Activated CD4-positive, alpha-beta T cell treated with anti-CD3 and anti-CD28 coated beads, Interleukin-2, amount 50 U/mL, for 1 hour (primary cell): ENCODE measurements at places on chromosomes 11 and 22.

DNA sequence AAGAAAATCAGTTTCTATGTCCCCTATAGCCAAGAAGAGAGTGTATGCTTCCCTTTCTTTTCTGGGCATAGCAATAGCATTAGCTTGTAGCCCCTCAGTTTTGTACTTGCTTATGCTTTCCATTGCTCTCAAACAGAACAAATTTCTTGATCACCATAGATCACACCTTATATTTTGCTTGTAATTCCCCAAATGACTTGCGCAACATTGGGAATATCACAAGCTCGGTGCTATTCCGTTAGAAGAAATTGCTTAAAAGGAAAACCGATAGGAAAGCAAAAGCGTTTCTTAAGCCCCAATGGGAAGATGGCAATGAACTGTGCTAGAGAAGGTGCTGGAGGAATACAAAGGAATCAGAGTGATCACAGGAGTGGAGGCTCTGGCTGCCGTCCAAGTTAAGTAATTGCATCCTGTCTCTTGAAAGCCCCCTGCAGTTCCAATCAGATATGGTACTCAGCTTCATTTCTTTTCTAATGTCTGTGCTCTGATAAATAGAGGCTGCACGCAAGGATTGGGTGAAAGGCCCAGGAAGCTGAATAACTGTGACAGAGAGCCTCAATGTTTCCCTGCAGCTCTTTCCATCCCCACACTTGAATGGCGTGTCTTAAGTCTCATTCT is 182.1 kb upstream of the KIRREL3 start:
- no peak for DNase-seq

DNA sequence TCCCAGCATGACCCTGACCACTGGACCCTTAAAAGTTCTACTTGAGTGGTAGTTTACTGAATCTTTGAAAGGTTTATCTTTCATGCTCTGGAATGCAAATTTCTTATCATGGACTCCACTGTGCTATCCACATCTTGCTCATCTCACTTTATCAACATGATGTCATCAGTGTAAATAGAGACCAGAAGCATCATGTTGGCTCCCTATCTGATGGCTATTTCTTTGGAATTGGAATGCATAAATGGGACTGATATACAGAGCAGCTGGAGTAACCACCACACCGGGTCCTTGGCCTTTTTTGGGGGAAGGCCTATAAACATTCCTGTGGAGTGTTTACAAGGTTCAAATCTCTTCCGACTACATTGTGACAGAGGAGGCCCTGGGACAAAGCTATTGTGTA is 74.1 kb upstream of the CEP126 start:
- no peak for DNase-seq

DNA sequence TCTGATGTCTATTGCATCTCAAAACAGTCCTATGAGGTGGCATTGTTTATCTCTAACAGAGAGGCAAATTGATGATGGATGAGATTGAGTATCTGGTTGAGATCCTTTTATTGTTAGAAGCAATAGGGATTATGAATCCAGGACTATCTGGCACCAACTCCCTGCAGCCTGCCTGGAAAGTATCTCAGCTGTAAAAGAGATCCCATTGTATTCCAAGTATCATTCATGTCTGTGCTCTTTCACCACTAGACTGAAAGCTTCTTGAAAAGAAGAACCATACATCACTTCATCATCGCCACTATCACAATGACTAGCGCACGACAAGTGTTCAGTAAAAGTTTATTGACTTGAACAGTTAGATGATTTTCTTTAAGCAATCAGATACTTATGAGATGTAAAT is 41.9 kb upstream of the PCF11 start:
- no peak for DNase-seq

DNA sequence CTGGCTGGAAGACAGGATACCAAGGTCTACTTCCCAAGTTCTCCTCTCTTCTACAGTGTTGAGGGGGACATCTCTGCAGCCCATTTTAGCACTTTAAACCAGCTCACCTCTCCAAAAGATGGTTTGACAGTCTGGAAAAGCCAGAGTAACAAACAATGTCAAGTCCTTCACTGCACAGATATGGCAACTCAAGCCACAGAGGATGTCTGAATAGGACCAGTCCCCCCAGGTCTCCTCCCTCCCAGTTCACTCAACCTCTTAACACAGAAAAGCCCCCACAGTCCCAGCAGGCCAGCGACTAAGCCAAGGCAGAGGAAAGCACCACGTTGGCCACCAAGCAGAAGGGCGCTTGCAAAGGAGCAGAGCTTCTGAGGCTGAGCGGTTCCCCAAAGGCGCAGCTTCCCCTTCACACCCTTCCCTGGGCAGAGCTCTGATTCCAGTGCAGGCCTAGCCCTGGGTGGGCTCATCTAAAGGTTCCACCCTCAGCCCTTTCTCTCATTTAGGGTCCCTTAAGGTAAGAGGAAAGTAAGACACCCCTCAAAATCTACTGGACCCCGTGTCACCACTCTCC is 62.7 kb downstream of the PAK1 start:
- peak; percentile 4 for DNase-seq

DNA sequence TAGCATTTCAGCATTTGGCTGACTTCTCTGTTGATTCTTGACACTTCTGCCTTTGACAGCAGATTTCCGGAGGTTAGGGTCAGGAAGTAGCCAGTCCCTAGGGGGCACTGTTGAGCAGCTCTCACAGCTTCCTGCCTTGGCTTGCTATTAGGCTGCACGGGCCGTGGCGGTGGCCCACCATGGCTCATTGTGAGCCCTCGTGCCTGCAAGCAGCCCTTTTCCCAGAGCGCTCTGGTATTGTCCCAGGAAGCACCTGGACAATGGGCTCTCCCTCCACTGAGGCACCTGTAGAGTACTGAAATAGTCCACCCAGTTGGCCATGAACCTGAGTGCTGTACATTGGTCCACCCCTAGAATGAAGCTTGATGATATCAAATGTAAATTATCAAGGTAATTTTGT is 100.2 kb upstream of the GAL start:
- peak; percentile 57 for DNase-seq

- DNase-seq, result no peak
Measured at GRCh38 chr11:117198613-117199012, 557 bp upstream of the TAGLN start.

GRCh38 chr22:50084080-50084477 is 1.1 kb downstream of the MLC1 start:
- DNase-seq, result no peak

DNA sequence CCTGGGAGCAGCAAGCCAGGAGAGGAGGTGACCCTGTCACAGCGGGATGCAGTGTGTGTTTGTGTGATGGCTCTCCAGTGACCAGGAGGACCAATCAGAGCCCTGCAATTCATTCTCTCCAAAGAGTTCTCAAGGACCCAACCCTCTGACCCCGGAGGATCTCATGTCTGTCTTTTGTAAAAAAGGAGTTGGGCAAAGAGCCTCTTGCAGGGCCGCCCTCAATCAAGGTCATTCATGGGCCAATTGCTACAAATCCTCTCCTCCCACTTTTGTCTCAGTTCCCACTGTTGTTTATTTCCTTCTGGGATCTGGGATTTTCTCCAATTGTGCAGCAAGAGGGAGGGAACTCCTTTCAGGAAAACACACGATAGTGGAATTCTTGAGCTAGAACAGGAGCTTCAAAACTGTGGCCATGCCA is 4.0 kb downstream of the TECTA start:
- no peak for DNase-seq

- DNase-seq, result no peak
Measured at GRCh38 chr22:42801252-42802080, 55.6 kb downstream of the ARFGAP3 start.

DNA sequence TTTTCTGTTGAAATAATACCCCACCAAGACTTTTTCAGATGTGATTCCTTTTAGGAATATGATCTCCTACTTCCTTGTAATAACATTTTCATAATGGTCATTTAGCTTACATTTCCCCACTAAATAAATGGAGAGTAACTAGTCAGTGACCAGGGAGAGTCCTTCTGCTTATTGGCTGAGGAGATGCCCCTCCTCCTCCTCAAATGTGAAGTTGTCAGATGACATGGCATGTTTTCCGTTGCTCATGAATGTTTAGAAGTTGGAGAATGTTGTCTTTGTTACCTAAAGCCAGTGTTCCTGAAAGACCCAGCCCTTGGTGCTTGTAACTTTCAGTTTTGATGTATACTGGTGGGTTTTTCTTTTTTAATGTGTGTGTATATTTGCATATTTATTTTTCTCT is 38.2 kb downstream of the CSRP3 start:
- DNase-seq, result no peak

- DNase-seq, result no peak
Measured at GRCh38 chr11:12013781-12014180, 5.4 kb upstream of the DKK3 start.

- DNase-seq, result no peak
Measured at GRCh38 chr22:45102896-45103420, 60.8 kb upstream of the NUP50 start.

DNA sequence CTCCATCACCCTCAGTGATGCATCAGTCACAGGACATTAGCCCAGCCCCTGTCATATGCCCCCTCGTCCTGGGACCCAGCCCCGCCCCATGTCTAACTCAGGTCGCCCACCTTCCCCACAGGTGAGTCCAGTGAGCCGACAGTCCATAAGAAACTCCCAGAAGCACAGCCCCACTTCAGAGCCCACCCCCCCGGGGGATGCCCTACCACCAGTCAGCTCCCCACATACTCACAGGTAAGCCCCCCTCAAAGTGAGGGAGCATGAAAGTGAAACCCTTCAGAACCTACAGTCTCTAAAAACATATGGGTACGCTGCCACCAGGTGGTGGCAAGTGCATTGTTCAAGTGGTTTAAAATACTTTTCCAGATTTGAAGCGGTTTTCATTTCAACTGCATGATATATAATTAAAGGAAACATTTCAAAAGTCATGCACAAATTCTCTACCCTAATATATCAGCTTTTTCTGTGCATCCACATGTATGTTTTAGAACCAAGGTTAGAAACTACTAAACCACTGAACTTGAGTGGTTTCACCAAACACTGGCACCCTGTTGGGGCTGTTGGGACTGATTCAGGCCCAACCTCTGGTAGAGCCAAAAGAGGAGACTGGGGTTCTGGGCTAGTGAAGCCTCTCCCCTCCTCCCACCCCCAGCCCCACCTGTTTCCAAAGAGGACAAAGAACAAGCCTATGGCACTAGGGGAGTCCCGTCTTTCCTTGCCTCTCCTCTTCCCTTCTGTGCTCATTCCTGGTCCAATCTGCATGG is 17.3 kb downstream of the EPS8L2 start:
- DNase-seq, result peak; percentile 36

DNA sequence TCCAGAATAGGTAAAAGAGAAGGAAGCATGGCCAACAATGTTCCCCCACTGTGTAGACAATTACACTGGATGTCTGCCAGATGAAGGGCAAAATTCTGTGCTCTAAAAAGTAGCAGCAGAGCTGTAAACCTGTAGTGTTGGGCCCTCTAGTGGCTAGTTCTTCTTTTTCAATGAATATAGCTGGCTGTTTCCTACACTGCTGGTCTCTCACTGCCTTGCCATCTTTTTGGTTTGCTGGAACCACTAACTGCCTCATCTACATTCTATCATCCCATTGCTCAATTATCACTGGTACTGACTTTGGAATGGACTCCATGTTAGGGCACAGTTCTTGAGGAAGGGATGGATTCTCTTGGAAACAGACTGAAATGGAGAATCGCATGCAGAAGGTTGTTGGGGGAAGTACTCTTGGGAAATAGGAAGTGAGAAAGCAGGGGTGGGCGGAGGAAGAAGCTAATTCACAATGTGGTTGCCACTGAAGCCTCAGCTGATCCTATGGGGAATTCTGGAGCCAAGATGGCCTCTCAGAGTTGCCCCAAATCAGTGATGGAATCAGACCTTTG is 17.9 kb downstream of the KCNE3 start:
- peak; percentile 15 for DNase-seq

DNA sequence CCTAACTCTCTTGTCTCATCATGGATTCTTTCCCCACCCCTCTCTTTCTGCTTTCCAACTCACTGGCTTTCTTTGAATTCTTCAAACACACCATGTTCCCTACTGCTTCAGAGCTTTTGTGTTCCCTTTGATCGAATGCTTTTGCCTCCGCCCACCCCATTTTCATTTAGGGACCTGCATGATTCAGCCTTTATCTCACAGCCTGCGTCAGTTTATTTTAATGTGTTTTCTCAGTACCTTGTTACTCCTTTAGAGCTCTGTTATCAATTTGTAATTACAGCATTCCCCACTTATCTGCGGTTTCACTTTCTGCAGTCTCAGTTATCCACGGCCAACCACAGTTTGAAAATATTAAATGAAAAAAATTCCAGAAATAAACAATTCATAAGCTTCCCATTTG is 451.3 kb downstream of the METTL15 start:
- DNase-seq, result no peak

- no peak for DNase-seq
Measured at GRCh38 chr22:50505276-50505775, 2.2 kb downstream of the LMF2 start.

DNA sequence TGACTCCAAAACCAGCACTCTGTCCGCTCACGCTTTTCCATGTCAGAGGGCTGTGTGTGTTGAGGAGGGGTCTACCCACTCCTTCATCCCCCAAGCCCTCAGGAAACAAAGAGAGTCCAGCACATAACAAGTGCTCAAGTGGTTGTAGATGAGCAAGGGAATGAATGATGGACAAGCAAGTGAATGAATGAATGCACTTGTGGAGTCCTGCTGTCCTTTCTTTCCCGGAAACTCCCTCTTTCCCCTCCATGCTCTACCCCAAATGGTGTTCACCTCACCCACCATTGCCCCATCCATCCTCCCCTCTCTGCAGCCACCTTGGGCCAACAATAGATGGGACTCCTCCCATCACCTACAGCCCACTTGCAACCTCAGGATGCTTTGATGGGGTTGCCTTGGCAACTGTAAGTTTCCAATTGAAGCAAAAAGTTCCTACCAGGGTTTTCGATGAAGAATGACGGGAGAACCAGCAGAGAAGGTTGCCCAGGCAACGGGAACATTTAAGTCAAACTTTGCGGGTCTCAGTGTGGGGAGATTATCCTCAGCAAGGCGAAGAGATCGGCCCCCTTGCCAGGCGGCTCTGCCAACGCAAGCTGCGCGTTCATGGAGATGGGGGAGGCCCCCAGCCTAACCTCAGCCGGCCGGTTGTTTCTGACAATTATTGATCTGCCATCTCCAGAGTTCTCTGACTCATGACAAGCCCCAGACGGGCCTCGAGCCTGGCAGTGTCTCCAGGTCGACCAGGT is 51.1 kb downstream of the MCM5 start:
- no peak for DNase-seq

- no peak for DNase-seq
Measured at GRCh38 chr22:50107529-50107928, 17.7 kb downstream of the MOV10L1 start.

DNA sequence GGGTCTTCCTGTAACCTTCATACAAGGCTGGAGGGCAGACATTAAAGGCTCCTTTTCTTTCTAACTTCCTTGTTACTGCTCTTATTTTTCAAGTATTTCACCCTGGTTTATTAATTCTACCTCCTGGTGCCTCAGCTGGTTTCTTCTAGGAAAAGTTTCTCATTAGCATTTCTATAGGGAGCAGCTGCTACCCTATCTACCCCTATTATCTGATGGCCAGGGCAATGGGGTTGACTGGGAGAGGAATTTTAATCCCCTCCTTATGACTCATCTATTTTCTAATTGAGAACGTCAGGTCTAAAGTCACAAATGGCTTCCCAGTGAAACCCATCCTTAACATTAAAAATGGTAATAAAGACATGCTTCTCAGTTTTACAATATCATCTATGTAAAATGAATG is 5.0 kb downstream of the MAP6 start:
- DNase-seq, result no peak

GRCh38 chr11:15180212-15180792 is 65.6 kb downstream of the INSC start:
- DNase-seq, result no peak

GRCh38 chr11:33898957-33899356 is 7.1 kb upstream of the LMO2 start:
- no peak for DNase-seq

GRCh38 chr22:23743303-23743705 is 7.6 kb downstream of the ZNF70 start:
- DNase-seq, result no peak
